Stomach (tissue), 19 donors: ENCODE measurements at places on chromosomes 12 and 14. TPM values are rescaled to one million over a fixed set of nuclear protein-coding genes. Genes with fewer than 3 reads are reported as not detected.
A peak's percentile ranks its signal among the peaks of the same experiment; 100 is the strongest.

TBX5 gene
- total RNA-seq, result not detected

- no peak for DNase-seq
Measured at GRCh38 chr12:22672951-22673350, 48.0 kb downstream of the ETNK1 start.

DNA sequence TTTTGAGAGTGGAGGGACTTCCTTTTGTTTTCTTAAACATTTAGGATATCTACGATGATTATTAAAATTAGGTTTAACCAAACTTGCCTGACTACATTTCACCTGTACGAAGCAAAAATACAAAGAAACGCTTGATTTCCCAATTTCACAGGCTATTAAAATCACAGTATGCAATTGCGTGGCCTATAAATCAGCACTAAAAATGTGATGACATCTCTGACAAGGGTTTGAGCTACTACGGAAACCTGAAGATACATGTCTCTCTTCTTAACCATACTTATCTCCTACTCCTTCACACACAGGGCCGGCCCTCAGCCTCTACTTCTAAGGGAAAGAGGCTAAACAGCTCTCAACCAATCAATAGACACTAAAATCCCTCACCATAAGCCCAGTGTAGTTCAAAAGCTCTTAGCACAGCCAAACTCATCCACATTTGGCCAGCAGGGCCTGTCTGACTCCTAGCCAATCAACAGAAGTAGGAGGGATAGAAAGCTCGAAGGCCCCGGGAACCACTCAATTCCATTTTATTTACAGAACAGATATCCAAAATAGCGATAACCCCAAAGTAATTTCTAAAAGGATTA lies 137.3 kb downstream of the FOXN3 start:
- DNase-seq, result no peak

DNA sequence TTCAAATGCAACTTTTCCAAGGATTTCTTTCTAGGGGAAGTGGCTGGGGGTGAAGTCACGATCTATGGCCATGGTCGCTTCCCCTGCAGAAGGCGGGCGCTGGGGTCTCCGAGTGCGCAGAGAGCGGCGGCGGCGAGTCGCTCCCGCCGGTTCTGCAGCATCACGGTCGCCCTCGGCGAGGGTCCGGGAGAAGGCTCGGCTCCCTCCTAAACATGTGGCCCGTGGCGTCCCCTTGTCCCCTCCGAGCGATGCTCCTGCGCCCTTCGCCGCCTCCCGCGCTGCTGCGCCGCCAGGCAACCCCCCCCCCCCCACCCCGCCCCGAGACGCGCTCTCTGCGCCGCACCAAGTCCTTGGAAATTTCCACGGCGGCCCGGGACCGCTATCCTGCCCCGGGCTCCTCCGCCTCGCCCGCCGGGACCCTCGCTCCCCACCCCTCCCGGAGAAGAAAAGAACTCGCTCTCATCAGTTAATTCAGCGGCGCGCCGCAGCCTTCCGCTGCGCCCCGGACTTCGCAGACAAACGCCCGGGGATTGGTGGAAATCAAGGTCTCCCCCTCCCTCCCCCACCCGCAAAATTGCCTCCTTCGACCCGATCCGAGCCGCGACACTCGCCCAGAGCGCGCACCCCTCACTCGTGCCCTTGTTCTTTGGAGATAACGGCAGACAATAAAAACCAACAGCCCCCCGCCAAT lies at the start of gene ST8SIA1:
TSS of gene ST8SIA1 (minus strand) at position 298 of the 691 bp plus-strand sequence. CDS start 475 bp downstream, outside the sequence.
- DNase-seq, result peak; percentile 76

GRCh38 chr12:108215458-108215857 lies 86.4 kb downstream of the WSCD2 start:
- no peak for DNase-seq

CABP1 gene
- not detected for total RNA-seq

- DNase-seq, result no peak
Measured at GRCh38 chr14:34619471-34619870, 10.5 kb downstream of the SNX6 start.

NOVA1 gene
- 11.2 TPM for total RNA-seq

PRB2 gene
- total RNA-seq, result not detected

SPSB2 gene
- total RNA-seq, result 24.0 TPM

GRCh38 chr12:131959641-131960589 lies 10.2 kb downstream of the EP400 start:
- no peak for DNase-seq

DNA sequence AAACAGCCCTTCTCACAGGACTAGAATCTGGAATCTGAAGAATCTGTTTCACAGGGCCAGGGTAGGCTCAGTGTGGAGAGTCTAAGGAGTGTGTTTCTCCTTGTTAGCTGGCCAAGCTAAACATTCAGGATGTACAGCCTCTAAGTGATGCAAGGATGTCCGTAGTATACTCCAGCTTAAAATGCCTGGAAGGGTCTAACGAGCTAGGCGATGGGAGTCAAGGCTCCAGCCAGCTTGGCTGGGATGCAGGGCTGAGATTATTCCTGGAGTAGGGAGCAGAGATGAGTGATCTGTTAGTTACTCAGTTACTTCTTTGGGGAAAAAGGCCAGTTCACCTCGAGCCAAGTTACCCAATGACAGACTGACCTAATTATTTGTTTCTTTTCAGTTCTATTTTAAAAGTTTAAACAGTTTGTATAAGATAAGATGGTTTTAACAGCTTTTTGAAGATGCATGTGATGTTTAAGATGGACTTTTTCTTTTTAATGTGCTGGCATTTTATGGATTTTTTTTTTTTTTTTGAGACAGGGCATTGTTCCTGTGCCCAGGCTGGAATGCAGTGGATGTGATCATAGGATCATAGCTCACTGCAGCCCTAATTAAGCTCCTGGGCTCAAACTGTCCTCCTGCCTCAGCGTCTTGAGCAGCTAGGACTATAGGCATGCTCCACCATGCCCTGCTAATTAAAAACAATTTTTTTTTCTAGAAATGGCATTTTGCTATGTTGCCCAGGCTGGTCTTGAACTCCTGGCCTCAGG lies 41.1 kb downstream of the SYNE2 start:
- DNase-seq, result peak; percentile 83

- no peak for DNase-seq
Measured at GRCh38 chr12:64733857-64734256, 25.3 kb downstream of the GNS start.

DNA sequence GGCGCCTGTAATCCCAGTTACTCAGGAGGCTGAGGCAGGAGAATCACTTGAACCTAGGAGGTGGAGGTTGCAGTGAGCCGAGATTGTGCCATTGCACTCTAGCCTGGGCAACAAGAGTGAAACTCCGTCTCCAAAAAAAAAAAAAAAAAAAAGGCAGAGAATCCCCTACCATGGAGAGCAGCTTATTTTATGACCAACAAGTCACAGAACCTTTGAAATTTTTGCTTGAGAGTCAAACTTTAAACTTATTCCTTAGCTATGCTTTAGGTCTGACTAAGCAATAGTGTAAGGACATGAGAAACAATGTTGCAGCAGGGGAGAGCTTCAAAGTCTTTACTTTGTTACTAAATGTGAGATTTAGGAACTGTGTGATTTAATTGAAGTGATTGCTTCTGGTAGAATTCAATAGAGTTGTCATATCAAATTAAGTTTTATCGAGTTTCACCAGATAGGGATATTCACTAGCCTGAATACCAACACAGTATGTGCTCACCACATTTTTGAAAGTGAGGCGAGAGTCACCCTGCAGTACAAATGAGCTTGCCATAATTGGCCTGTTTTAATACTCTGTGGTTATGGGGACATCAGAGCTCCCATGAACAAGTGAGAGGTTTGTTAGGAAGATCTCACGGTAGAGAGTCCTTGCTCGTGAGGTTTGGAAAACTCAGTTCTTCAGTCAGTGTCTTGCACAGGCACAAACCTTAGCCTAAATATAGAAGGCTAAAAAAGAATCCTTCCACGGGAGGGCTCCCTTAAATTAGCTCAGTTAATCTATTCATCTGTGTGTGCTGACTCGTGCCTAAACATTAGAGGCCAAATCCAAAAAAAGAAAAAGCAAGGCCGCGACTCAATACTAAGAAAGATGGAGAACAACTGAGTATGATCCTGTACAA lies 108.6 kb downstream of the SAMD4A start:
- no peak for DNase-seq

GRCh38 chr12:28172434-28173030 lies 17.7 kb upstream of the CCDC91 start:
- peak; percentile 31 for DNase-seq

EIF2S1 gene
- total RNA-seq, result 149 TPM

STXBP6 gene
- 27.2 TPM for total RNA-seq

PLEKHG7 gene
- total RNA-seq, result not detected

TAS2R50 gene
- total RNA-seq, result not detected

SLIRP gene
- total RNA-seq, result 142 TPM

DNA sequence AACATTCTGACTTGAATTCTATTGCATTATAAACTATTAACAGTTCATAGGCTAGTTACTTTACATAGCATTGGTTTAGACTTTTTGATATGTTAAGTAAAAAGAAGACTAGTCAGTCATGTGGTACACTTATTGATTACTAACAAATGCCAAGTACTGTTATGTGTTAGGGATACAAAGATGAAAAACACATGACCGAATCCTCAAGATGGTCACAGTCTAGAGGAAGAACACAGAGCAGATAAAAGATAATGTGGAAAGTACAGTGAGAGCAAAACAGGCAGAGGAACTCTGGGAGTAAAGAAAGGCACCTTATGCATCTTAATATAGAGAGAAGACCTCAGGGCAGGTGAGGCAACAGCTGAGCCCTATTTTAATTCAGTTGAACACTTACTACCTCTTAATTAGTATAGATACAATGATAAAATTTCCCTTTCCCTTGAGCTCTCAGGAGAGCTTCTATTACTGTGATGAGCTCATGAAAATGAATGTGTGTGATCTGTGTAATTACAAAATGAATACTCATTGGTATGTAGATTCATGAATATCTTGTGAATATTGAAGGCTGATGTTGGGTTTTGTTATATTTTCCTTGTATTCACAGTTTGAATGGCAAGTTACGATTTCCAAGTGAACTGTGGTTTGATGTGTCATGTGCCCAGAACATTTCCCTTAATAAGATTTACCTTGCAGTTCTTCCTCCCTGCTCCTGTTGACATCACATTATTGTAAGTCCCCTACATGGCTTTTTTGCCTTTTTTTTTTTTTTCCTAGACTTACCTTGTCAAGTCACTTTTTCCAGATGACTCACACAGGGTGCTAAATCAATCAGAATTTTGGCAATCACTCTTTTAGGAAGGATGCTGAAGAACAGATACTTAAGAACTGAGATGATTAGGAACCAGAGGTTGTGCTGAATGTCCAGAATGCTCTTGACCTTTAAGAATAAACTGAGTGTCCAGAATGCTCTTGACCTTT lies 29.5 kb upstream of the MSRB3 start:
- no peak for DNase-seq

RHOJ gene
- 5.9 TPM for total RNA-seq

DNA sequence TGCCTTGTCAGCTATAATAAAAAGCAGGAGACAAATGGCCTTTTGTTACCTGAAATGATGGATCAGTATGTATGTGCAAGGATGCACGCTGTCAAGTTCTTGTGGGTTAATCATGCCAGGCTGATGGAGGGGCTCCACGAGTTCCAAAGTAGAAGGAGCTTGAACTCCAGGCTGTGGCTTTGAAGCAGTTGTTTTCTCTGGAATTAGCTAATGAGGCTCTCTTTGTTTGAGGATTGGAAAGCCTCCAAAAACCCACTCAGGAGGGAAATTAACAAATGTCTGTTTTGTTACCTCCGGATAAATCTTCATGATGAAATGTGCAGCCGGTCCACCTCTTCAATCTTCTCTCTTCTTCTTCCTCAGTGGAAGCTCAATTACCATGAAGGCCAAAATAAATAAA lies 605.5 kb downstream of the DIO2 start:
- no peak for DNase-seq

CALM1 gene
- 441 TPM for total RNA-seq

DNA sequence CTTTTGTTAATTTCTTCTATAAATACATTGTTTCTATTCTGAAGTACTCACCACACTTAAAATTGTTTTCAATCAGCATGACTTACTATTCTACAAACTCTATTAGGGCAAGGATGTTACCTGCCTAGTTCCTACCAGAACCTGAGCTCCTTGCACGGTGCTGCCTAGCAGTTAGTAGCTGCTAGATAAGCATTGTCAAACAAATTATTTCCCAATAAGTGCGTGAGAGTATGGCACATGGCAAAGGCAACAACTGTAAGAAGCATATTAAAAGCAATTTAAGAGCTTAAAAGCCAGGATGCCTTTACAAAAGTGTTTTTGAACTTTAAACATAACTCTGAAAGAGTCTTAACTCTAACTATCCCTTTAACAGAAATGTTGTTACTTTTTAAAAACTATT lies 8.2 kb upstream of the LYZ start:
- peak; percentile 52 for DNase-seq

SPTB gene
- total RNA-seq, result 1.0 TPM

DNA sequence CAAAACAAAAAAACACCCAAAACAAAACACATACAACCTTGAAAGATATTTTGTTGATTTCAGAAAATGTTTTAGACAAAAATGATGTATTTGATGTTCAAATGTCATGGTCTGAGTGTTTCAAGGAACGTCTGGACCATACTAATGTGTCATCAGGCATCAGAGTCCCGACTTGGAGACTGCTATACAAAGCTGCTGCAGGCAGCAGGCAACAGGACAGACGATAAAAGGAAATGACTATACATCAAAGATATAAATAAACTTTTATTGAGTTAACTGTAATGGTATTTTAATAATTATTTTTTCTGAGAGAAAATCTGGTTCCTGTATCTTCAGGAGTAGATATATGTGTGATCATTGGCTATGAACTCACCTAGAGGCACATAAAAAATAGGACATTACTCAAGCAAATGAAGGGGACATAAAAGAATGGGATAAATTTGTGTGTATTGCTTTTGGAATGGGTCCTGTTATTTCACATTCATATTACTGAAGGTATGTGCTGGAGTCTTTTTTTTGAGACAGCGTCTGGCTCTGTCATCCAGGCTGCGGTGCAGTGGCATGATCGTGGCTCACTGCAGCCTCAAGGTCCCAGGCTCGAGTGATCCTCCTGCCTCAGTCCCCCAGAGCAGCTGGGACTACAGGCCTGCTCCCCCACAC lies 87.3 kb upstream of the HECTD1 start:
- DNase-seq, result no peak

DAO gene
- not detected for total RNA-seq

- DNase-seq, result peak; percentile 84
Measured at GRCh38 chr14:24734917-24735500, 101.0 kb upstream of the GZMB start.
